Fibroblast of the aortic adventitia (primary cell): ENCODE measurements at places on chromosomes 1 and 21. TPM values are rescaled to one million over a fixed set of nuclear protein-coding genes. Genes with fewer than 3 reads are reported as not detected.

Gene USP16
- 47.9 and 50.9 TPM in 2 replicates for total RNA-seq

Gene CCSAP
- total RNA-seq, result 4.3 and 5.3 TPM in 2 replicates

Gene CHODL
- total RNA-seq, result 1.1 and 5.7 TPM in 2 replicates

Gene PHLDA3
- total RNA-seq, result 68.6 and 164 TPM in 2 replicates

Gene GPATCH2
- total RNA-seq, result 23.6 and 39.6 TPM in 2 replicates

Gene TUFT1
- 3.9 and 5.4 TPM in 2 replicates for total RNA-seq

Gene CELSR2
- total RNA-seq, result 0.36 and 0.90 TPM in 2 replicates

Gene ILDR2
- total RNA-seq, result 0.09 and 0.25 TPM in 2 replicates

Gene CREB3L4
- total RNA-seq, result 3.3 and 5.9 TPM in 2 replicates

Gene NBPF9
- total RNA-seq, result 15.0 and 20.5 TPM in 2 replicates

Gene ANKRD65
- total RNA-seq, result 1.7 and 2.4 TPM in 2 replicates

Gene TMEM52
- 0.72 TPM in 1 of 2 replicates, not detected in the other for total RNA-seq

Gene TNFRSF14
- total RNA-seq, result 12.0 and 32.2 TPM in 2 replicates

Gene TTLL7
- total RNA-seq, result 16.0 and 20.9 TPM in 2 replicates

Gene TMOD4
- 0.54 TPM in 1 of 2 replicates, not detected in the other for total RNA-seq

Gene KRTAP12-2
- total RNA-seq, result not detected in 2 replicates

Gene FCER1G
- not detected in 2 replicates for total RNA-seq

Gene SAMD13
- total RNA-seq, result 1.4 and 3.1 TPM in 2 replicates

Gene NES
- 44.5 and 83.0 TPM in 2 replicates for total RNA-seq

Gene TIE1
- total RNA-seq, result 0.81 and 5.2 TPM in 2 replicates

Gene IER5
- total RNA-seq, result 12.3 and 14.7 TPM in 2 replicates

Gene FAM72A
- total RNA-seq, result 2.9 and 4.8 TPM in 2 replicates

Gene VWA1
- total RNA-seq, result 1.8 and 2.9 TPM in 2 replicates

Gene CYP2J2
- 0.09 TPM in 1 of 2 replicates, not detected in the other for total RNA-seq
